Lung (tissue), 17 donors: ENCODE measurements at places on chromosomes 7 and 10. TPM values are rescaled to one million over a fixed set of nuclear protein-coding genes. Genes with fewer than 3 reads are reported as not detected.

GRCh38 chr10:51422311-51423120 is 276.9 kb downstream of the CSTF2T start:
- DNase-seq, result peak; percentile 81

- no peak for DNase-seq
Measured at GRCh38 chr7:4996696-4997222, 37.8 kb upstream of the MMD2 start.

DNA sequence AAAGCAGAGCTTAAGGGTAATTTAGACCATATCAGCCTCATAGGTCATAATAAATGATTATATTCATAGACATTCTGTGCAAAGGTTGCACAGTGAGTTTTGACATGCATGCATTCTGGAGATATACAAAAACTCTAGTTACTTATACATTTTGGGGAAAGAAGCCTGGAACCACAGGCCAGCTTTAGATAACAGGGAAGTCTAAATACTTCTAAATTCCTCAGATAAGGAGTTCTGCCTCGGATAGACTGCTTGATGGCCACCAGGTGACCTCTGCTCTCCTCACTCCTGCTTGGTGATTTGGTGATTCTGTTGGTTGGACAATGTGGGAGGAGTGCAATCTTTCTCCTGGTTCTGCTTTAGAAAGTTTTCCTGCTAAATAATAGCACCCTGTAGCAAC is 77.9 kb downstream of the SGMS1 start:
- DNase-seq, result no peak

- DNase-seq, result peak; percentile 42
Measured at GRCh38 chr7:121395494-121395960, 581 bp downstream of the FAM3C start.

DNA sequence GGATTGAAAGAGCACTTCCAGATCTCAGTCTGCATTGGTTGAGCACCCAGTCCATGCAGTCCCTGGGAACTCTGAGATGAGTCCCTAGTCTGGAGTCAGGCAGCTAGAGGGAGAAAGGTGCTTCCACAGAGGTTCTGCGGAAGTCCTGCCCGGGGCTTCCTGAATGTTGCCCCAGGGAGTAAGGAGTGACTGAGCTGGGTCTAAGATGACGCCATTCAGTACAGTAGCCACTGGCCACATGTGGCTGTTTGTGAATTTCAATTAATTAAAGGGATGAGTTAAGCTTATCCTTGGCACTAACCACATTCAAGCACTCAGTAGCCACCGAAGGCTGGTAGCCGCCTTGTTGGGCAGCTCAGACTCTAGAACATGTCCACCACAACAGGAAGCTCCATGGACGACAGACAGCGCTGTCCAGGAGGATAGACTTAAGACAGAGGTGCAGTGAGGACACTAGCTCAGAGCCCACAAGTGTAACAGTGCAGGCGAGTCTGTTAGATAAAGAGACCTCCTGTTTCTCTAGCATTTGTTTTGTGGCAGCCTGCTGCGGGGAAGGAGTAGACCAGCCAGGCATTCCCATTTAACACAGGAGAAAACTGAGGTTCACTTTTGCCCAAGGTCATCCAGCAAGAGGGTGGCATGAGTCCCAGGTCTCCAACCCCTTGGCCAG is 101.6 kb upstream of the PPIF start:
- DNase-seq, result no peak

GRCh38 chr10:62464308-62464707 is 90.1 kb downstream of the ZNF365 start:
- no peak for DNase-seq

- DNase-seq, result no peak
Measured at GRCh38 chr7:48112401-48113165, 23.5 kb downstream of the UPP1 start.

GRM8 gene
- total RNA-seq, result 0.83 TPM

DNA sequence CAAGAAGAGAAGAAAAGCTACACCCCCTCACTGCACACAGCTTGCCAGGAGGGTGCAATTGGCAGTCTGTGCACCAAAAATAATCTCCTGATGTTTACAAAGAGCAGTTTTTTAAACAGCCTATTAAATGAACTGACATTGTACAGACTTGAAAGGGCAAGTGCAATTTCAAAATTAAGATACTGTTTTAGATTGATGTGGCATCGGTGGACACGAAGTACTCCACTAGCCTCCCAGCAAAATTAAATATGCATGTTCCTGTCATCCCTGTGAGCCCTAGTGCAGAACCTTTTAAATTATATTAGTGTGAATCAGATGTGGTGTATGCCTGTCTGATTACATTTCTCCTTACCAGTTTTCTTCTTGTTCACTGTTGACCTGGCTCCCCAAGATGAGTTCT is 87.9 kb downstream of the WIPF3 start:
- no peak for DNase-seq

DNA sequence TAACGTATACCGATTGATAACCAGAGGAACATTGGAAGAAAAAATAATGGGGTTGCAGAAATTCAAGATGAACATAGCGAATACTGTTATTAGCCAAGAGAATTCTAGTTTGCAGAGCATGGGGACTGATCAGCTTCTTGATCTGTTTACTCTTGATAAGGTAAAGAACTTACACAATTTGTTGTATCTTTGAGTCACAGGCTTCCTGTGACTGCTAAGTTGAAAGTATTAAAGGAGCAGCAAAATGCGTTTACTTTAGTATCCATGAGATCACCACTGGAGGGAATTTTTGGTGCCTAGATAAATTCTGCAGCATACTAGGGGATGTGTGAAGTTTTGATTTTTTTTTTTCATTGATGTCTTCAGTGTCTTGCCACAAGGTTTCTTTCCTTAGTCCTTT is 103.6 kb downstream of the BTAF1 start:
- no peak for DNase-seq

GRCh38 chr7:151060416-151061212 is 1.2 kb downstream of the SLC4A2 start:
- peak; percentile 39 for DNase-seq
